ENCODE measurements at places on chromosomes 1 and 21. TPM values are rescaled to one million over a fixed set of nuclear protein-coding genes. Genes with fewer than 3 reads are reported as not detected.

The PIK3C2B gene
- 20.7 TPM for total RNA-seq

- H3K4me1 ChIP-seq: peaks cover 27% of the 10 kb centered on the region
- no peak overlapping the region for H3K27ac ChIP-seq
- no peak for DNase-seq
- no peak overlapping the region for H3K4me3 ChIP-seq
- no peaks in the 10 kb centered on the region for H3K27me3 ChIP-seq
- no peaks in the 10 kb centered on the region for H3K36me3 ChIP-seq
These were observed 13.4 kb downstream of the SPOCD1 start for GRCh38 chr1:31802190-31803150.

DNA sequence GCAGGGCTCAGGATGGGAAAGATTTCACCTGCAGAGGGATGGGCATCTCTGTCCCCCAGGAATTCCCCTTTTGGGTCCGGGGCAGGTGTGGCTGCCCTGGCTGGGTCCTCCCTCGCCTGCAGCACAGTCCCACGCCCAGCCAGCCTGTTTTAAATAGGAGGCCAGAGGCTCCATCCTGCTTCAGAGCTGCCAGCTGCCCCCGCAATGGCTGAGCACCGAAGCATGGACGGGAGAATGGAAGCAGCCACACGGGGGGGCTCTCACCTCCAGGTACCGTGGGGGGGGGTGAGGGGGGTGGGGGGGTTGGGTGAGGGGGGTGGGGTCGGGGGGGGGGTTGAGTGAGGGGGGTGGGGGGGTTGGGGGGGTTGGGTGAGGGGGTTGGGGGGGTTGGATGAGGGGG lies 3.6 kb downstream of the SCNN1D start:
- no peaks in the 10 kb centered on the region for H3K4me1 ChIP-seq
- H3K36me3 ChIP-seq: no peaks in the 10 kb centered on the region
- DNase-seq: peak; percentile 57
- H3K27me3 ChIP-seq: no peaks in the 10 kb centered on the region

GRCh38 chr1:117894078-117894477 lies 35.3 kb downstream of the GDAP2 start:
- H3K4me1 ChIP-seq: no peaks in the 10 kb centered on the region
- peaks cover 3% of the 10 kb centered on the region for H3K36me3 ChIP-seq
- H3K27me3 ChIP-seq: no peaks in the 10 kb centered on the region
- H3K27ac ChIP-seq: no peak overlapping the region

The CFAP107 gene
- total RNA-seq: not detected

The MTARC2 gene
- total RNA-seq: not detected

The KCNQ4 gene
- not detected for total RNA-seq

- H3K4me3 ChIP-seq: no peak overlapping the region
- no peaks in the 10 kb centered on the region for H3K4me1 ChIP-seq
- no peak for DNase-seq
- H3K36me3 ChIP-seq: peaks cover 6% of the 10 kb centered on the region
- no peak overlapping the region for H3K27ac ChIP-seq
These were observed 25.4 kb downstream of the LDLRAD2 start for GRCh38 chr1:21837476-21837875.

DNA sequence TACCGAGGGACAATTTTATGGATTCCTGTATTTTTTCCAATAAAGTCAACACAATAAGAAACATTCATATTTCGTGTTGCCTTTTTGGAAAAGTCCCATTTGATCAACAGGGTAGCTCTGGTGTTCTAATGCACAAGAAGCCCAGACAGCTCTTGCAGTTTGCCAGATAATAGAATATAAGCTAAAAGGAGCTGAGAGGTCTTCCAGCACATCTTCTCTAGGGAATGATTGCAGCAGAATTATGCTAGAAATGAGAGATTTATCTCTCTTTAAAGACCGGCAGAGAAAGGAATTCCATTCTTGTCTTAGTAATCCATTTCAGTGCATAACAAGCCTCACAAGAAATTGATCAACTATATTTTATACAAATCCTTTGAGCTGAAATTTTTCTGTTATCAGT lies 25.0 kb upstream of the DDX59 start:
- H3K4me1 ChIP-seq: peaks cover 8% of the 10 kb centered on the region
- no peak overlapping the region for H3K27ac ChIP-seq
- DNase-seq: no peak
- no peaks in the 10 kb centered on the region for H3K27me3 ChIP-seq

The USP1 gene
- total RNA-seq: 106 TPM

DNA sequence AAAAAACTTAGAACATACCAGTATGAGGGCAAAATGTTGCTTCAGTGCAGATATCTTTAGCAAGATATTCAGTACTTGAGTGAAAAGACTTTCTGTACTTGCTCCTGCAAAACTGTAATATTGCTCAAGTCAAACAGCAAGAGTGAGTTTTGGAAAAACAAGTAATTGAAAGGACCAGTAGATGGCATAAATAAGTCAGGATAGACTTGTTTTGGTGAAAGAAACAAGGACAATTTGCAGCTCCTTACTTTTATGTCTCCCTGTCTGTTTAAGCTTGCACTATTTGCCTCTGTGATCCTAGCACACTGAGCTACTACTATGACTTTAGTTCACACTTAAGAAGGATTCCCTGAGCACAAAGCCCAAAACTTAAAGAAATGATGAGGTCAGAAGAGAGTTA lies 39.1 kb downstream of the IFI44 start:
- H3K4me3 ChIP-seq: no peak overlapping the region
- no peak for DNase-seq
- H3K4me1 ChIP-seq: no peaks in the 10 kb centered on the region
- H3K27ac ChIP-seq: no peak overlapping the region
- no peaks in the 10 kb centered on the region for H3K36me3 ChIP-seq

- H3K36me3 ChIP-seq: no peaks in the 10 kb centered on the region
- no peaks in the 10 kb centered on the region for H3K4me1 ChIP-seq
- no peaks in the 10 kb centered on the region for H3K27me3 ChIP-seq
- no peak for DNase-seq
These were observed 89.4 kb upstream of the ACTRT2 start for GRCh38 chr1:2931724-2932401.

The CLCNKB gene
- 0.97 TPM for total RNA-seq

DNA sequence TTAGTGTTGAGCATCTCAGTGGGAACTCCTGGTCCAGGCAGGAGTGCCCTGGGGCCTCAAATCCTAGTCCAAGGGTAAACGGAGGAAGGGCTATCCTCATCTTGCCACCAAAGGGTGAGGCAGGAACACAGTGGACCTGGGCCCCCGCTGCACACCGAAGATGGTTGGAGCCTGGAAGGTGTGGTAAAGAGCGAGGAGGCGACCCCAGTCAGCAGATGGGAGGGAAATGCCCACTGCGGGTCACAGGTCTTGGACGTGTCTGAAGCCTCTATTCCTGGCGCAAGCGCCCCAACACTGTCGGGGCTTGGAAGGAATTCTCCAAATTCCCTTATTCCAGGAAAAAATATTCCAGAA lies 38.5 kb upstream of the SYNC start:
- H3K36me3 ChIP-seq: no peaks in the 10 kb centered on the region
- peak overlapping the region; percentile 68 for H3K4me3 ChIP-seq
- no peak overlapping the region for H3K27ac ChIP-seq
- peaks cover 47% of the 10 kb centered on the region for H3K4me1 ChIP-seq
- H3K27me3 ChIP-seq: peaks cover 14% of the 10 kb centered on the region

DNA sequence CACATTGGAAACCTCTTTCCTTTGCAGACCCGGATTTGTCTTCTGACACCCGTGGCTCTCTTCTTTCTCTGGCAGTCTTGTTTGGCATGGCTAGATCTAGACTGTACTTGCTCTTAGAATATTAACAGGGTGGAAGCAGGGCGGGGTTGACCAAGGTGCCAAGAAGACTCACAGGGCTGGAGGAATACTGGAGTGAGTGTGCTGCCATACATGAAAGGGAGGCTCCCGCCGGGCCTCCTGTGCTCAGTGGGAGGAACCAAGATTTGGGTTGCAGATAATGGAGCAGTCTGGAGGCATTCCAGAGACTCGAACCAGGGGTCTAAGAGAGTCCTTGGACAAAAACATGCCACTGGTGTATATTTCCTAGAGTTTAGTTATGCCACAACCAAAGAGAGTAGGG lies 27.6 kb upstream of the SNX27 start:
- H3K27ac ChIP-seq: no peak overlapping the region
- H3K4me1 ChIP-seq: peaks cover 9% of the 10 kb centered on the region
- H3K4me3 ChIP-seq: no peak overlapping the region
